ENCODE measurements at places on chromosomes 7 and 10. TPM values are rescaled to one million over a fixed set of nuclear protein-coding genes. Genes with fewer than 3 reads are reported as not detected.
A peak's percentile ranks its signal among the peaks of the same experiment; 100 is the strongest.

LRRC17 gene
- total RNA-seq = 4.0 TPM

INPP5F gene
- 17.5 TPM for total RNA-seq

PARP12 gene
- 40.2 TPM for total RNA-seq

VAX1 gene
- not detected for total RNA-seq

NUDCD3 gene
- total RNA-seq = 97.7 TPM

FANK1 gene
- total RNA-seq = 13.4 TPM

- H3K4me1 ChIP-seq = no peaks in the 10 kb centered on the region
- H3K27me3 ChIP-seq = no peaks in the 10 kb centered on the region
- no peaks in the 10 kb centered on the region for H3K36me3 ChIP-seq
- no peak for DNase-seq
Observed at GRCh38 chr7:155836216-155837125, 24.2 kb upstream of the SHH start.

GRCh38 chr10:61623161-61623560, 39.6 kb upstream of the CABCOCO1 start:
- H3K27me3 ChIP-seq = no peaks in the 10 kb centered on the region
- no peak overlapping the region for H3K27ac ChIP-seq
- peak; percentile 54 for DNase-seq
- peaks cover 2% of the 10 kb centered on the region for H3K4me1 ChIP-seq
- no peaks in the 10 kb centered on the region for H3K36me3 ChIP-seq
- H3K4me3 ChIP-seq = no peak overlapping the region

DNA sequence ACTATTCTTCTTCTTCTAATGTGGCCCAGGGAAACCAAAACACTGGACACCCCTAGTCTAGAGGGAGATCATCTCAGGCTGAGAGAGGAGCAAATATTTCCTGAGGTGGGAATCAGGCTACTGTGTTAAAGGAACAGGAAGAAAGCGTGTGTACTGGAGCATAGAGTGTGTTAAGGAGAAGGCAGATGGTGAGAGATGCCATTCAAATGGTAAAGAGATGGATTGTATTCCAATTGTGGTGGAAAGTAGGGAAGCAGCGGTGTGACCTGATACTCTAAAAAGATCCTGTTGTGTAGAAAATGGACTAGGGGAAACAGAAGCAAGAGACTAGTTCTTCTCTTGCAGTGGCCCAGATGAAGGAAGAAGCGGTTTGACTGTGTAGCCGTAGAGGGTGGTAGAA, 31.2 kb downstream of the RAB18 start:
- H3K27ac ChIP-seq = no peak overlapping the region
- no peak for DNase-seq
- no peak overlapping the region for H3K4me3 ChIP-seq
- H3K4me1 ChIP-seq = no peaks in the 10 kb centered on the region
- H3K36me3 ChIP-seq = peaks cover 37% of the 10 kb centered on the region

GRCh38 chr10:119859420-119860258, 13.0 kb downstream of the MCMBP start:
- no peaks in the 10 kb centered on the region for H3K27me3 ChIP-seq
- no peaks in the 10 kb centered on the region for H3K36me3 ChIP-seq
- peak; percentile 64 for DNase-seq
- no peaks in the 10 kb centered on the region for H3K4me1 ChIP-seq
- H3K4me3 ChIP-seq = no peak overlapping the region

DNA sequence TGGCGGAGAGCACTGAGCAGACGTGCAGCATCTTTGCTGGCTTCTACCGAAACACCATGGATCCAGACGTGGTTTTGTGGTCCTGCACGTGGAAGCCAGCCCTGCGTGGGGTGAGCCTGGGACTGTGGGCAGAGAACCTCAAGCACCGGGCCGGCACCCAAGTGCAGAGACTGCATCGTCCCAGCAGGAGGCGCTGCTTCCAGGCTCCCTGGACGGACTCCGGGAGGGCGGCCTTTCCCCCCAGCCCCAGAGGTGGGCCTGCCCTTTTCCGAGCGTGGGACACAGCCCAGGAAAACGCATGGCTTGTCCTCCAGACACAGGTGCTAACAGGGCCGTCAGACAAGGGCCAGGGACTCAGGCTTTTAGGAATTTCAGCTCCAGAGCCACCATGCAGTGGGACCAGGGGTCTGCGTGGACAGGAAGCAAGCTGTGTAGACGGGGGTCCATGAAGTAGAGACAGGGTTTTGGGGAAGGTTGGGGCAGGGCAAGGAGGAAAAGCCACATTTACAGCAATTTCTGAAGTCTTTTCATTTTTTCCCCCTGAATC, 303.9 kb downstream of the WDR37 start:
- no peak overlapping the region for H3K27ac ChIP-seq
- no peak overlapping the region for H3K4me3 ChIP-seq
- H3K27me3 ChIP-seq = no peaks in the 10 kb centered on the region
- no peaks in the 10 kb centered on the region for H3K4me1 ChIP-seq
- no peak for DNase-seq
- H3K36me3 ChIP-seq = no peaks in the 10 kb centered on the region

GRCh38 chr7:44985033-44985695, 6.3 kb upstream of the MYO1G start:
- H3K4me1 ChIP-seq = no peaks in the 10 kb centered on the region
- H3K36me3 ChIP-seq = peaks cover 3% of the 10 kb centered on the region
- no peak for DNase-seq

- H3K27me3 ChIP-seq = no peaks in the 10 kb centered on the region
- H3K4me1 ChIP-seq = no peaks in the 10 kb centered on the region
- H3K36me3 ChIP-seq = no peaks in the 10 kb centered on the region
- no peak overlapping the region for H3K27ac ChIP-seq
- H3K4me3 ChIP-seq = no peak overlapping the region
Observed at GRCh38 chr7:74464931-74465886, 11.5 kb downstream of the GTF2IRD1 start.

DNA sequence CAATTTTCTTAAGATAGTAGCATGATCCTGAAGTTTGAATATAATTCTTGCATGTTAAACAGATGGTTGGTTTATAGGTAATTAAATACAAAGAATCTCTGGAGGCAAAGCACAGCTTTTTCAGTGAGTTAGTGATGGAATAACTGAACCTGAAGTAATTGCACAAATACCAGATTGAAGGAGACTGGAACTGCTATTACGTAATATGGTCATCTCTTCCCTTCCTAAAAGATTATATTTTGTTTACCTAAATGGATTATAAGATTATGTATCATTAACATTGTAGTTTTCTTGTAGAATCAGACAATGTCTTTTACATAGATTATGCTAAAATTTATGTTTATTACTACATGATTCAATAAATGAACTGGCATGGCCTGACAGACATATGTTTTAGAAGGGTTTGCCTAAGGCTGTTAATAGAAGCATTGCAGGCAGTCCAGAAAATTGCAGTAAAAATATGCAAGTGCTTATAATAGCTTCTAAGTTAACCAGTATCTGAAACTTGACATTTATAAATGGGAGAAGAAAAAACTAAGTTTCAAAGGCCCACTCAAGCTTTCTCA, 35.8 kb upstream of the GPR37 start:
- DNase-seq = no peak
- no peaks in the 10 kb centered on the region for H3K36me3 ChIP-seq
- H3K4me1 ChIP-seq = no peaks in the 10 kb centered on the region
- no peak overlapping the region for H3K4me3 ChIP-seq
- H3K27me3 ChIP-seq = no peaks in the 10 kb centered on the region

DNA sequence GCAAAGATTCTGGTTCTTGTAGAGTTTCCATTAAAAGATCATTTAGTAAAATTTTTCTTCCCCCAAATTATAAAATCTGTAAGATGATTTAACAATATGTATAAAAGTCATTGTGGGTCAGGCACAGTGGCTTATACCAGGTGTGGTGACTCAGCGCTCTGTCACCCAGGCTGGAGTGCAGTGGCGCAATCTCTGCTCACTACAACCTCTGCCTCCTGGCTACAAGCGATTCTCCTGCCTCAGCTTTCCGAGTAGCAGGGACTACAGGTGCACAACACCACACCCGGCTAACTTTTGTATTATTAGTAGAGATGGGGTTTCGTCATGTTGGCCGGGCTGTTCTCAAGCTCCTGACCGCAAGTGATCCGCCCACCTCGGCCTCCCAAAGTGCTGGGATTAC, 68.0 kb downstream of the SEPTIN14 start:
- H3K27ac ChIP-seq = no peak overlapping the region
- no peaks in the 10 kb centered on the region for H3K36me3 ChIP-seq
- no peaks in the 10 kb centered on the region for H3K4me1 ChIP-seq
- DNase-seq = no peak
- H3K4me3 ChIP-seq = no peak overlapping the region

- H3K27ac ChIP-seq = no peak overlapping the region
- H3K36me3 ChIP-seq = no peaks in the 10 kb centered on the region
- H3K27me3 ChIP-seq = no peaks in the 10 kb centered on the region
- no peak for DNase-seq
Observed at GRCh38 chr7:112214268-112214667, 7.8 kb downstream of the ZNF277 start.

DNA sequence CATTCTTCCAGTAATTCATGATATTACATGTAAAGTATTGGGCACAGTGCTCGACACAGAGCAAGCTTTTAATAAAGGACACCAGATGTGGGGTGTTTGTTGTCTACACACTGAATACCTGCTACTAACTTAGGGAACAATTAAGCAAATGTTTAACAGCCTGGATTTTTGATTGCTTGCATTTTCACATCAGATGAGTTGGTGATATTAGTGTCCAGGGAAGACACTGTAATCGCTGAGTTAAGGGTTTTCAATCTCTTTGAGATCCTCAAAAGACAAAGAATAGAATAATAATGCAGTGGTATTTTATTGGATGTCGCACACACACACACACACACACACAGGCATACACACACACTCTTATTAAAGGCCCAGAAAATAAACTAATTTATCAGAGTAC, 79.1 kb downstream of the VIM start:
- no peak for DNase-seq
- H3K27ac ChIP-seq = no peak overlapping the region
- H3K4me3 ChIP-seq = no peak overlapping the region
- no peaks in the 10 kb centered on the region for H3K4me1 ChIP-seq
- no peaks in the 10 kb centered on the region for H3K36me3 ChIP-seq
- H3K27me3 ChIP-seq = no peaks in the 10 kb centered on the region

DNA sequence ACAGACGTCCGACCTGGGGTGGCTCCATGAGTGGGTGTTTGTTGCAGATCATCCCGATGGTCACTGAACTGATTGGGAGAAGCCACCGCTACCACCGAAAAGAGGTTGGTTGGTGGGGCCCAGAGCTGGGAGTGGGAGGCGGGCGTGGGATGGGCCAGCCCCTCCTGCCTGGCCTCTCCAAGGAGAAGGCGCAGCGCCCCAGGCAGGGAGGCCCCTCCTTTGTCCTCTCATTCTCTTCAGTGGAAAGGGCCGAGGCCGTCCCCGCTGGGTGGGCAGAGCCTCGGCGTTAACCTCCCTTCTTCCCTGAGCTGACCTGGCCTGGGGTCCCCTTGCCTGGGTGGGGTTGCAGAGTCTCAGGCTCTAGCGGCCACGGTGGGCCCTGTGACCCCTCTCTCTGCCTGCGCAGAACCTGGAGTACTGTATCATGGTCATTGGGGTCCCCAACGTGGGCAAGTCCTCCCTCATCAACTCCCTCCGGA, 5.2 kb downstream of the MTG1 start:
- DNase-seq = no peak
- H3K27me3 ChIP-seq = no peaks in the 10 kb centered on the region
- peaks cover 3% of the 10 kb centered on the region for H3K4me1 ChIP-seq
- H3K36me3 ChIP-seq = peaks cover 24% of the 10 kb centered on the region
- no peak overlapping the region for H3K4me3 ChIP-seq

DNA sequence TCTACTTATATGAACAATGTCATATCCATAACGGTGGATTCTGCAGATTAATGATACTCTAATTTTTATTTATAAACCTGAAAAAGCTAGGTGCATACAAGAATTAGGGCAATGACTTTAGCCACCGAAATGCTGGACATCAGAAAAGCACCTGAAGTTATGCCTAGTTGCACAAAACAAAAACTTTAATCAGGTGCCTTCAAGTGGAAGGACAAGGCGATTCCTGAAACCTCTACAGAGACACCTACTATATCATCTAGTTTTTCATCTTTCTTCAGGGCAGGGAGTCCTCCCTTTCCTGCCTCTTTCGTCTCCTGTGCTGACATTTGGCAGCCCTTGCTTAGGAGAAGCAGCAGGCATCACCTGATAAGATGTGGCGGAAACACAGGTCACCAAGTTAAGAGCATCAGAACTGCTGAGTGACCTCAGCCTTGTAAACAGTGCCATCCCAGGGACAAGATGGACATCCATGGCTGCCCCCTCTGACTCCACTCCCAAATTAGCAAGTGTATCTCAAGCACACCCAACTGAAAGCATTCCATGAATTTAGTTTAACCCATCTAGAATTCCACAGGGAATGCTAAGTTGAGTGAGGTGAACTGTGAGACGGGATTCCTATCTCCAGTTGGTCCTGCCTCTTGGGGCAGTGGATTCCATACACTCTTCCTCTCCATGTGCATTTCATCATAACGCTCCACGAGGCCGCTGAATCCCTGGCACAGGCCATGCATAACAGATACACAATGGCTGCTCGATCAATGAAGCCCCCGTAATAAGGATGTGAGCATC, 5.8 kb downstream of the ITPRIP start:
- H3K36me3 ChIP-seq = no peaks in the 10 kb centered on the region
- peak overlapping the region; percentile 78 for H3K27ac ChIP-seq
- peaks cover 8% of the 10 kb centered on the region for H3K4me1 ChIP-seq
- DNase-seq = no peak
- no peaks in the 10 kb centered on the region for H3K27me3 ChIP-seq
- no peak overlapping the region for H3K4me3 ChIP-seq

DNA sequence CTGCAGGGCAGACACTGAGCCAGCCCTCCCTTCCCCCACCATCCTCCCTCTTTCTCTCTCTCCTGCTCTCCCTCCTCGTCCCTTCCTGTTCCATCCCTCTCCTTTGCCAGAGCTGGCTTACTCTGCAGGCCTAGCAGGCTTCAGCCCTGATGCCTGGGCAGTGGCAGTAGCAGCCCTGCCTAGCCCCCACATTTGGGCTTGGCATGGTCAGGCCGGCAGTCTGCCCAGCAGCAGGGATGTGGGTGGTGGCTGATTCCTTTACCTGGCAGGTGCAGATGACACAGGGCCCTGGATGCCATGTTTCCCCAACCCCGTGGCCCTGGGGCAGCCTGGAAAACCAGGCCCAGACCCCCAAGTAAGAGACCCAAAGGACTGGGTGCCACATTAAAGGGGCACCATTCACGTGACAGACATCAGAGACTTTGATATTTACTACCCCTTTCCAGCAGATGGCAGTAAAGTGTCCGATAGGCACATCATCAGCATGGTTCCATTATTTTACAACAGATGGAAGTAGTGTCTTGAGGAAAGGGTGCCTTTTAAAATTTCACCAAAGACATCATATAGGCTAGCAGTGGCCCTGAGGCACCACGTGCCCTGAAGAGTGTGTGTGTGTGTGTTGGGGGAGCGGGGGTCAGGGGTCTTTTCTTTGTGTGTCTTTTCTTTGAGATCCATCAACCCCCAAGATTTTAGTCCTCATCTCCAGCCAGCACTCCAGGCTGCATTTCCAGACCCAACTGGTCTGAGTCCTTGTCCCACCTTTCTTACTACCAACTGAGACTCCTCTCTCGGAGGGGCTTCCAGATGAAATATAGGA, 5.9 kb downstream of the KCP start:
- peaks cover 4% of the 10 kb centered on the region for H3K36me3 ChIP-seq
- no peaks in the 10 kb centered on the region for H3K27me3 ChIP-seq
- H3K27ac ChIP-seq = no peak overlapping the region
